ENCODE measurements at places on chromosomes 3 and 15.

DNA sequence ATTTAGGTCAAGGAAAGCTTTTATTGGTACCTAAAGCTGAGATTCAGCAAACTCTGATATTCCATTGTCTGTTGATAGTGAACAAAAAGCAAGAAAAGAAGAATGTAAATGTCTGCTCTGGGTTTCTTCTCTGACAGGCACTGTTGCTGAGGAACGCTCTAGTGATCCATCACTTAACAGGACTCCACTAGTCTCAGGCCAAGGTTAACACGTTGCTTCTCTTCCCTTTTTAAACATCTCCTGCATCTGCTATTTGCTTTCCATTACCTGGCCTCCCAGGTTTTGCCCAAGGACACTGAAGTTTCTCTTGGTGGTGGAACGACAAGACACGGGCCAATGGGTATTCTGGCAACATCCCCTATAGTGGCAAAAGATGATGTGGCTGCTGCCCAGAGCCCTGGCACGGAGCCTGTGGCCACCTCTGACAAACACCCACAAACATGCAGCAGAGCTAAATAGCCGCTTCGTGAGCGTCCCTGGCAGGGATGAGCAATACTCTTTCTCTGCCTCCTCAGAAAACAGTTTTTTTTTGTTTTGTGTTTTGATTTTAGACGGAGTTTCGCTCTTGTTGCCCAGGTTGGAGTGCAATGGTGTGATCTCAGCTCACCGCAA is 97.8 kb upstream of the AKAP13 start:
- no peak for DNase-seq

- no peak for DNase-seq
Observed at GRCh38 chr3:62812631-62813030, 62.6 kb downstream of the CADPS start.

GRCh38 chr3:113051787-113052186 is 61.0 kb downstream of the GTPBP8 start:
- no peak for DNase-seq

DNA sequence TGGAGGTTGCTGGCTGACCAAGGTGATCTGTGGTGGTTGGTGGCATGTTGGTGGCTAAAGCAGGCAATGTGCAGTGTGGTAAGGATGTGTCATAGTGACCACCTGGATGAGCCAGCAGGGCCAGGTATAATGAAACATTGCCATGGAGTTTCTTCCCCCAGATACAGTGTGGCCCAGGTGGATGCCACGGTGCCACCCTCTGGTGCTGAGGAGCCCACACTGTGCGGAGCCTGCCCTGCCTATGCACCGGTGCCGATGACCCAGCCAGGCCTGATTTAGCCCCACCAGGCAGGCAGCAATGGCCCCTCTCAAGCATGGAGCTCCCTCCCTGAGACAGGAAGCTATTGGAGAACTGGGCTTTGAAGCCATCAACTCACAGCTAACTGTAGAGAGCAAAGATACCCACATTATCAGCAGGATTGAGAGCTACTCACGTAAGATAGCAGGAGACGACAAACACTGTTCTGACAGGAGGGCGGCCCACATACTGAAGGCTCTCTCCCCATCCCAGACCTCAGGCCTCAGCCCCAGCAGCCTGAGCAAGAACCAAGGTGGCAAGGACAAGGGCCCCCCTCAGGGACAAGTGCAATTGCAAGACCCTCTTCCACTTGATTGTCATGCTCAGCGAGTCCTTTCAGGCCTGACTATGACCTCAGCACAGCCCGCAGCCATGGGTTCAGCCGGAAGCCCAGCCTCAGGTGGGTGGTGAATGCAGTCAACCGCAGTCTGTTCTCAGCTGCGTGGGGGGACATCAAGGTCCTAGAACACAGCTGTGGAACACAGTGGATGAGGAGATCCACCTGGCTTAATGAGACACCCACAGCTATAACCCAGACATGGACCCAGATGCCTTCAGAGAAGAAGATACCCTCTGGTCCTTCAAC is 82.8 kb upstream of the CDV3 start:
- peak; percentile 25 for DNase-seq

- DNase-seq: no peak
Observed at GRCh38 chr3:16447135-16447534, 66.4 kb downstream of the RFTN1 start.

DNA sequence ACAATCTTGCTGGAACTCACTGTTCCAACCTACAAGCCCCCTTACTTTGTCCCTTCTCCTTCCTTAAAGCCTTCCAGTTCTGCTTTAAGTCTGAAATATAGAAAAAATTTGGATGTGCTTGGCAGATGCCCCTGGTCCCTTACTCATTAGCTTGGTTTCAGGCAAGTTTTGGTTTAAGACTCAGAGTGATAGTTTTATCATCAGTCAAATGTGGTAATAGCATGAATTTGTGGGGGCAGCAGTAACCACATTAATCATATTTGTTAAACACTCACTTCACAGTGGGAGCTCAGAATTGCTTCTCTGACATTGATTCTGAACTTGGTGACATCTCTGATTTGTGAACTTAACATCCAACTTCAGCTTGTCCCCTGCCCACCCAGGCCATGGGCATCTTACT is 58.3 kb upstream of the ALDH1A3 start:
- no peak for DNase-seq

DNA sequence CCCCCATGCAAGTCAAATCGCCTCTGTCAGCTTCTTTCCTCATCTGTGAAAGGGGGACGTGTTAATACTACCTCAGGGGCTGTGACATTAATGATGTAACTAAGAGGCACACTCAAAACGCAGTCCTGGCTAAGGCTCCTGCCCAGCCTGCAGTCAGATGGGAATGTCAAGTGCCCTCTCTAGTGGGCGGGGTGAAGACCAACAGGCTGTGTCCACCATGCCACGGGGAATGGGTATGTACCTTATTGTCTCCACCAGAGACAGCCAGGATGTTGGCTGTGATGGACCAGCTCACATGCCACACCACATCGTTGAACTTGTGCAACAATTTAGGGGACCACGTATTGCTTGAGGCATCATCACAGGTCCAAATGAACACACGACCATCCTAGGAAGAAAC is 11.0 kb upstream of the GHRL start:
- DNase-seq: no peak

- no peak for DNase-seq
Observed at GRCh38 chr3:2261747-2262146, 163.1 kb downstream of the CNTN4 start.

DNA sequence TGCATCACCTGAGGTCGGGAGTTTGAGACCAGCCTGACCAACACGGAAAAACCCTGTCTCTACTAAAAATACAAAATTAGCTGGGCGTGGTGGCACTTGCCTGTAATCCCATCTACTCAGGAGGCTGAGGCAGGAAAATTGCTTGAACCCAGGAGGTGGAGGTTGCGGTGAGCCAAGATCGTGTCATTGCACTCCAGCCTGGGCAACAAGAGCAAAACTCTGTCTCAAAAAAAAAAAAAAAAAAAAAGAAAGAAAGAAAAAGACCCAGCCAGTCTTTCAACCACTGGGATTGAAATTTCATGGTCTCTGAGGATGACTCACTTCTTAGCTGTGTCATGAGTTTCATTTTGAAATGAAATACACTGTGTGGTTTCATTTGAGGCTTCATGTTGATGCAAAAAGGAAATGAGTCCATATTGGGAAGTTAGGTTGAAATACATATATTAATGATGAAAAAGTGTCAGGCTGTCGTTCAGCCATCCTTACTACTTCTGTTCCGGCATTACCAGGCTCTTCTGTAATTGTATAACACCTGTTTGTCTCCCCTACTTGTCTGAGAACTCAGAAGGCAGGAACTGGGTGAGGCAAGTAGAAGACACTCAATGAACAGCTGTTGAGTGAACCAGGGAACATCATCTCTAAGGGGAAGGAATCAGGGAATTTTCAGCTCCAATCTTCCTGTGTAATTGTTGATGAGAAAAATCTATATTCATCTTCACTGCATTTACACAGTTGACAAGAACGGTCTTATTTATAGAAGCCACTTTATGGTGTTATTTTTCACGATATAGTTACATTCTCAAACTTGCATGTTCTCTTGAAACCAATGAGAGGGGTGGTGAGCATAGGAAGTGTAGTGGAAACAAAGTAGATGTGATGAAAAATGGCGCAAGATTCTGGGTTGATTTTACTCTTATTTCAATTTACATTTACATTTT is 87.4 kb downstream of the NFKBIZ start:
- DNase-seq: no peak

DNA sequence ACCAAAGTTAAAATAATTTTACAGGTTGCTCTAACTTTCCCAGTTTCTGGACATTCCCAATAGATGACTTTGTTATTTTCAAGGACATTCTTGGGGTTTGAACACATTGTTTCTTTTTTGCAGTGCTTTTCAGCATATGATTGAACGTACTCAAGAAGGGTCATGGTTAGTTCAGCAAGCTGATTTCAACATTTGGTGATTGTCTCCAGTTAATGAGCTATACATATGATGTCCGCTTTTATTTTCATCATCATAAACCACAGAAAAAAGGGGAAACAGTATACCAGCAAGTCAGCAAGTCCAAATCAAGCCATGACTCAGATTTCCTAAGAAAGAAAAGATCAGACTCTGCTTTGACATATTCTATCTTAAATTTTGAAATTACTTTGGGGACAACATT is 69.4 kb downstream of the B3GALNT1 start:
- DNase-seq: no peak

DNA sequence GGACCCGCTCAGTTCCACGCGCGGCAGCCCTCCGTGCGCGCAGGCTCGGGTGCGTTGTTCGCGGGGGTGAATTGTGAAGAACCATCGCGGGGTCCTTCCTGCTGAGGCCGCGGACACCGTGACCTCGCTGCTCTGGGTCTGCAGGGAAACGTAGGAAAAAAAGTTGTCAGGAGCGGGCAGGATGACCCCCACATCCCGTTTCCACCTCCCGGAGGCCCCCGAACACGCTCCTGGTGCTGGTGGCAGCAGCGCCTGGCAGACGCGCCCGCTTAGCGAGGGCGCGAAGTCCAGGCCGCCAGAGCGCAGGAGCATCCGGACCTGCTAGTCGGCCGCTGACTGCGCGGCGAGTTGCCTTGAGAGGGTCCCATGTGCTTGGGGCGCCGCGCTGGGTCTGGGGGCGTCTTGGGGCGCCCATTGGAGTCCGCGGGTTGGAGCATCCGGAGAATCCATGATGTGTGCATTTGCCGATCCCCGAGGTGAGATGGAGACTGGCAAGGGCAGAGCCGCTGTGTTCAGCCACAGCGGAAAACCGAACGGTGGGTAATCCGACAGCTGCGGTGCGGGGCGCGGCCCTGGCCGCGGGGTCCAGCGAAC is 520 bp downstream of the GREM1 start:
- no peak for DNase-seq

DNA sequence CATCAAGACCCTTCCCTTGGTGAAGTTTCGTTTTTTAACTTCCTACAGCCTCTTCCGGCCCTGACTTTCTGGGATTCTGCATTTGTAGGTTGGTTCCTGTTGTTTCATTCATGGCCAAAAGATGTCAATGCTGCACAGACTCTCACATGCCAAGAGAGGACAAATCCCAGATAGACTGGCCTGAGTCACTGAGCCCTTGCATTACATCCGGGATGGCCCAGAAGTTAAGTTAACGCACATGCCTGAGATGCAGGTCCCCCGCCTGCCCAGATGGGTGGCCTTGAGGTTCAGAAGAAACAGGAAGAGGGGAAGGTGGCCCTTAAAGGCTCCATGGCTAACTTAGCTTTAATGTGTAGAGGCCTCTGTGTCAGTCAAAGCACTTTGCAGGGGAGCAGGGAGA is 51.6 kb upstream of the SRGAP3 start:
- DNase-seq: no peak

DNA sequence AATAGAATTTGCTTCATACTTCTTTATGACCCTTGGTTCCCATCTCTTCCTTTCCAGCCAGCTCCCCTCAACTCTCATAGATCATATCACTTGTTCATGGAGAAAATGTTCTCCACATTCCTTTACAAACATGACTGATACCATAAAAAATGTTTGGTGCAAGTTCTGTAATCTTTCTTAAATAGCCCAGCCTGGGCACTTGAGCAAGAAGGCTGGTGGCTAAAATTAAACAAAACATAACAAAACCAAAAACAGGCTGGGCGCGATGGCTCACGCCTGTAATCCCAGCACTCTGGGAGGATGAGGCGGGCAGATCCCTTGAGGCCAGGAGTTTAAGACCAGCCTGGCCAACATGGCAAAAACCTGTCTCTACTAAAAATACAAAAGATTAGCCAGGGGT is 8.9 kb upstream of the POLR2M start:
- DNase-seq: no peak

GRCh38 chr15:51497806-51498205 is 124.8 kb downstream of the DMXL2 start:
- DNase-seq: no peak

- no peak for DNase-seq
Observed at GRCh38 chr3:71117572-71118247, 465.8 kb downstream of the FOXP1 start.

DNA sequence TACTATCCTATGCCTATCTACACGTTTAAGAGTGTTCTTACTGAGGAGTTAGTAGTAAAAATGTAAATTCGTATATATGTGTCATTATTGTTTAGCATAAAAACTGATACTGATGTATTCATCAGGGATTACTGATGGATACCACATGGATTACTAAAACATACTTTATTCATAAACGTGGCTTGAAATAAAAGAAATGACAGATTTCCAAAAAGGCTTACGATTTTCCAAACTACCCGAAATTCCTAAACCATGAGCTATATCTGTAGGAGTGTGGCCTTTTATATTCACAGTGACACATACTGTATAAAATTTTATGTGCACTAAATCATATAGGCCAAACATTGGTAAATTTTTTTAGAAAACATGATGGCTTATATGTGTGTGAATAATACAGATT is 6.9 kb downstream of the TSC22D2 start:
- DNase-seq: no peak

GRCh38 chr3:51338632-51339031 is 46.5 kb upstream of the MANF start:
- DNase-seq: no peak

GRCh38 chr3:14841836-14842235 is 23.1 kb downstream of the FGD5 start:
- no peak for DNase-seq

- DNase-seq: no peak
Observed at GRCh38 chr3:36476286-36476942, 96.1 kb downstream of the STAC start.

- peak; percentile 9 for DNase-seq
Observed at GRCh38 chr3:151135541-151136337, 50.3 kb downstream of the MED12L start.

DNA sequence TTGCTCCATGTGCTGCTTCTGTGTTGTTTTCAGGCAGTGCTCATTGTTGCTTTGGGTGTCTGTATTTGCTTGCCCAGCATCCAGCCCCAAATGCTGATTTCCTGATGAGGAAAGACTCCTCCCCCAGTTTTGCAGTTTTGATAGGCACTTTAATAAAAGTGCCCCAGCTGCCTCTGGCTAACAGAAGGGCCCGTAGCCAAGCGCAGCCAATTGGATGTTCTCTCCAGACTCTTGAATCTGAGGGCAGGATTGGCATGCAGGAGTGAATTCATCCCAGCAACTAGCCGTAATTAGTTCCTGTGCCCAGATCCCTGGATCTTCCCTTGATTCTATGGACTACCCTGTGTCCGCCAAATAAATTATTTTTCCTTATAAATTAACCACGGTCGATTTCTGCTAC is 14.8 kb upstream of the SEMA5B start:
- no peak for DNase-seq
